ENCODE measurements at places on chromosomes 2 and 18.
A peak's percentile ranks its signal among the peaks of the same experiment; 100 is the strongest.

DNA sequence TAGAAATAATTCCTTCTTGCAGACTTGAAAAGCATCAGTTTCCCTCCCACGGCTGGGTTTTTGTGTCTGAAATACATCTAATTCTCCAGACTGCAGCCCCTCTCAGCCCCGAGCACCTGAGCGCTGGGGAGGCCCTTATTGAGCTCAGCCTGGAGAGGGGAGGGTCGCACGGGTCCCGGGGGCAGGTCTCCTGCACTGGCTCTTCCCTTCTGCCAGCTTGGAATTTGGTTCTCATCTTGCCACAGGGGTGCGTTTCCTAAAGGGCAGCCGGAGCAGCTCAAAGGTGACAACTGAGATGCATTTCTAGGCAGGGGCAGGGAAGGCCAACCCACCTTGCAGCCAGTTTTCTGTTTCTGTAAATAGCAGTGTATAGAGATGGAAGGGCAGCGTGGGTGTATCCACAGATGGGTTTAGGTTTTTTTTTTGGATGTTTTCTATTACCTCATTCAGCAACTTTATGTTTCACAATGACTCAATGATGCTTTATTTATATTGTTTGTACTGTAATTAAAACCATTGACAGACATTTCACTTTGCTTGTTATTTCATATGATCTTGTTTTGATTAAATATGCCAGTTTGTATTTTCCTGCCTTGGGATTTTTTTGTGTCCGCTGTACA, 37.0 kb downstream of the GBX2 start:
- DNase-seq: no peak

- DNase-seq: no peak
These were observed 64.8 kb upstream of the GALNT5 start for GRCh38 chr2:157192445-157193423.

- no peak for DNase-seq
These were observed 96.3 kb upstream of the AQP4 start for GRCh38 chr18:26961839-26962238.

DNA sequence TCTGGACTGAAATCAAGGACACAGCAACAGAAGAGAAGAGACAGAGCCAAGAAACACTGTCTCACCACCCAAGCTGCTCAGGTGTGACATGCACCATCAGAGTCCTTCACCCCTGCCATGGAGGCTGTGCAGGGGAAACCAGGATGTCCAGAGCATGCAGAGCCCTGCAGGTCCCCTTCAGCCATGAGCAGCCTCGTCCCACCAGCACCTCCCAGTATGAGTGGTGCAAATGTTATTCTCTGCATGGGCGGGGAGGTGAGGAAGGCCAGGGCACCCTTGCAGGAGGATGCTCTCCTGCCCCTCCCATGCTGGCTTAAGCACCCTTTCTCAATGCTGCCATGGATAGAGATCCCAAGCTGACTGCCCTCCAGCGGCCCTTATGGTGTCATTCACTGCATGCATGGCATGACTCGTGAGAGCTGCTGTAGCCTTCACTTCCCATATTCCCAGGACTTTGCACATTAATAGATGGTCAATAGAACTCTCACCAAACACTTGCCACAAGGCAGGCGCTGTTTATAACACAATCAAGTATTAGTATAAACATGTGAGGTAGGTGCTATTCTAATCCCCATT, 171.0 kb downstream of the ANAPC1 start:
- DNase-seq: no peak

DNA sequence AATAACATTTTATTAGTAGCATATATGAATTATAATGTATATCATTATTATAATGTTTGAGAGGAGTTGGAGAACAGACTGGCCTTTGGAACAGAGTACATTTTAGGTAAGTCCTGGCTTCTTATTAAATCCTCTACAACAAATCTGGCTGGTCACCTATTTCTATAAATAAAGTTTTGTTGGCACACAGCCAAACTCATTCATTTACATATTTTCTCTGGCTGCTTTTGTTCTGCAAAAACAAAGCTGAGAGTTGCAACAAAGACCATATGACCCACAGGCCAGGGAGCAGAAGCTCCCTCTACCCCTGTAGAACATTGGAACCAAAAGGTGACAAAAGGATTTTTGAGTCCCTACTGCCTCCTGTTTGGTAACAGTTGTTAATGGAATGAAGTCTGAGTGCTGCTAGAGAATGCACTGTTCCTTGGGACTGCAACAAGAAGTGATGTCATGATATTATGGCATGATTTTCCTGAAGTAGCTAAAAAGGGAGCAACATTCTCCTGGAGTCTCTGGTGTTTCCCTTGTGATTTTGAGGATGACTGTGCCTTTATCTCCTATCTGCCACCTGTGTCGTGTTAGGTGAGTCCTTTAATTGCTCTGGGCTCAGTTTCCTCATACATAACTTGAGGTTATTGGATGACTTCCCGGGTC, 22.0 kb upstream of the SP9 start:
- no peak for DNase-seq

GRCh38 chr18:54671291-54671881, 80.3 kb downstream of the DYNAP start:
- peak; percentile 60 for DNase-seq

- peak; percentile 80 for DNase-seq
These were observed 82.0 kb downstream of the MREG start for GRCh38 chr2:215931256-215931903.
